Fibroblast of upper back skin (primary cell): ENCODE measurements at places on chromosomes 2 and 18.

DNA sequence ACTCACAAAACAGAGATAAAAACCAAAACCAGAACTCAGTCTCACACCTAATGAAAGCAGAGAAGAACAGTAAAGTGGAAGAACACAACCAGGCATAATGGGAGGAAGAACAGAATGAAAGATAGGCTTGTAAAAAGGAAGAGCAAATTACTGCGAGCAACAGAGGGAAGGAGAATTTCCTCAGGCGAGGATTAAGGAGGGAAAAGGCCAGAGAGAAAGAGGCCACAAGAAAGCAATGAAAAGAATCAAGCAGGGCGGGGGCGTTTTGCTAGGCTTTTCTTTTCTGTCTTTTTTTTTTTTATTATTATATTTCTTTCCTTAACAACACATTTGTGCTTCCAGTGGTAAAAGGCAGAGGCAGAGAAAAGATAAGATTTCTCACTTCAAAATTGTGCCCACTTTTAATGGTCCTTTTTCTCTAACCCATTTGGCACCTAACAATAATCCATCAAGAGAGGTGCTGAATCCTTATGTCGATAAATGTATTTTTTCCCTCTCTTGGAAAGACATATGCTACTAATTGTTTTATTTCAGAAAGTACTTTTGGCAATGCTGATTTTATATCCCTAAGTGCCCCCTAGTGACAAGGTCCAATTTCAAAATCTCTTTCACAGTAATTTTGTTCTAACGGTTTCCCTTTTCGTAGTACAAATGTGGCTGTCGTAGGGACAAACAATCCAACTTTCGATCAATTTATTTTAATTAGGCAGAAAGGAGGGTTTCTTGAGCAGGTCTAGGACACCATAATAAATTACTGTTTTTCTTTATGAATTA is 138.7 kb upstream of the AQP4 start:
- peak; percentile 10 for DNase-seq

GRCh38 chr18:8117006-8117371 is 492.2 kb upstream of the RAB12 start:
- no peak for DNase-seq

DNA sequence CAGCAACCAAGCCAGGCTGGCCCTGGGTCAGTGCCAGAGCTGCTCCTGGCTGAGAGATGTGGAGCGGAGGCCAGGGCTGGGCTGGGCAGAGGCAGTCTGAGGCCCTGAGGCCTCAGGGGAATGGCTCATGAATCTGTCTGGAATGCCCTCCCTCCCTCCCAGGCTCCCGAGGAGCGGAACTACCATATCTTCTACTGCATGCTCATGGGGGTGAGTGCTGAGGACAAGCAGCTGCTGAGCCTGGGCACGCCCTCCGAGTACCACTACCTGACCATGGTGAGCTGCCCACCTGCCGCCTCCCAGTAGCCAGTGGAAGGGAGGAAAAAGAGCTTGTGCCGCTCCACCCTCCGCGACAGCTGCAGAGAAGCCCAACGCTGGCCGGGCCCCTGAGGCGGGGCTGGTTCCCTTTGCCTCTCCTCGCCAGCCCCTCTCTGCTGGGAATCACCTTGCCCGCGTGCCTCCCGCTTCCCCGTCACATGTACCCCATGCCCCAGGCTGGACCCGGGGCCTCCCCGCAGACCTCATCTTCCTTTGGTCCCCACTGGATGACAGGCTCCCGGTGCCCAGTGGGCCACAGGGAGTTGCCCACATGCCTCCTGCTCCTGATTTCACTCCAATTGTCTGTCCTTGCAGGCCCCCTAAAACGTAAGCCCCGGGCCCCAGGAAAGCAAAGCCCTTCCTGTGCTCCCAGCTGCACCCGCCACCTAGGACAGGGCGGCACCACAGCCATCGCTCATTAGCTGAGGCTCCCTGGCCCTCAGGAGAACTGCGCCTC is 41.1 kb downstream of the MYO7B start:
- DNase-seq, result peak; percentile 73

GRCh38 chr18:39302481-39302880 is 1736.9 kb upstream of the CELF4 start:
- no peak for DNase-seq

DNA sequence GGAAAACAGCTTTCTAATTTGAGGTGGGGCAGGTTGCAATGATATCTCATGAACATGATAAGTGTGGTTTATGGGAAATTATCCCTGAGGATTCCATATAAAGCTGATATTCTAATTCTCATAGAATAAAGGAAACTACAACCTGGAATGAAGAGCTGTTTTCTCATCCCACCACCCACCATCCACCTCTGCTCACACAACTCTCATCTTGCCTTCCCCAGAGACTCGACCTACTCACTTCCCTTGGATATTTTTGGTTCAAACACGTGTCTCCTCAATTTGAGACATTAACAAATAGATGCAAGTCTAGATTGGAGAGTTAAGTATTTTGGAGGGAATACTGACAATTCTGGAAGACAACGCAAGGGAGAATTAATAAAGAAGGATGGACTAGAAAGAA is 490.9 kb downstream of the TMEM182 start:
- no peak for DNase-seq
